Activated CD8-positive, alpha-beta memory T cell treated with anti-CD3 and anti-CD28 coated beads for 4 hours (primary cell): ENCODE measurements at places on chromosomes 5 and 9.

DNA sequence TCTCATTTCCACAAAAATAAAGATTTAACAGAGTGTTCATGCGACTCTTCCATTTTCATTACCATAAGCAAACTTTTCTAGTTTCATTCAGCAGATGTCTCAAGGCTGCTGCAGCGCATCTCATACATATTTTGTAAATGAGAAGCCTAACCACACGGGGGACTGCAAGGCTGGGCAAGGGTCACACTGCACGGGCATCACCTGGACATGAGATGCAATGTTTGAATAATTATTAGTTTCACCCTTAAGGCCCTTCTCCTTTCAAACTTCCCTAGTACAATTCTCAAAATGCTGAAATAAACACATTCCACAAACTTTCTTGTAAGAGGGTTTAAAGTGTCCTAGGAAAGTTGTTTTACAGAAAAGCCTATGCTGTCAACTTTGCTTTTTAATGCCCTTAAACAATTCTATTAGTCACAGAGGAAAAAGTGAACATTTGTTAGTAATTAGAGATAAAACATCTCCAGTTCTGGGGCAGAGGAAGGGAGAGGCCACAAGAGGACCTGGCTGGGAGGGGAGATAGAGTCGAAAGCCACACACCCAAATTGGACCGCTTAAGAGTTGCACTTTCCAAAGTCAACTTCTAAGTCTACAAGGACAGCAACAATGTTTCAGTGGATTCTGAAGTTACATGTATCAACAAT lies 1.3 kb downstream of the DENND1A start:
- DNase-seq: no peak

DNA sequence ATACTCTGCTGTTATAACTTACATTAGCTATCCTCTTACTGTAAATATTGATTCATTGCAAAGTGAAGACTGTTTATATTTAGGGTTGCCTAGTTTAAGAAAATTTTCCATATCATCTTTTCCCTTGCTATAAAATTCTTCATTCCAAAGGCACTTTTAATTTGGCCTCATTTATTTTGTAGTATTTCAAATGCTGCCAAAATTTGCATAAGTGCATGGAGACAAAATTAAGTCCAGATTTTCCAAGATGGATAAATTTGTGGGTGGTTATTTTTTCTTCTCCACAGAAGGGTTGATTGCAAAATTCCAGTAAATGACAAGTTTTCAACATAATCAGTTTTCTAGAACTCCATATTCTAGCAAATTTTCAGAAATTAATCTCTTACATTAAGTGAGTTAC lies 141.5 kb upstream of the MTAP start:
- no peak for DNase-seq

DNA sequence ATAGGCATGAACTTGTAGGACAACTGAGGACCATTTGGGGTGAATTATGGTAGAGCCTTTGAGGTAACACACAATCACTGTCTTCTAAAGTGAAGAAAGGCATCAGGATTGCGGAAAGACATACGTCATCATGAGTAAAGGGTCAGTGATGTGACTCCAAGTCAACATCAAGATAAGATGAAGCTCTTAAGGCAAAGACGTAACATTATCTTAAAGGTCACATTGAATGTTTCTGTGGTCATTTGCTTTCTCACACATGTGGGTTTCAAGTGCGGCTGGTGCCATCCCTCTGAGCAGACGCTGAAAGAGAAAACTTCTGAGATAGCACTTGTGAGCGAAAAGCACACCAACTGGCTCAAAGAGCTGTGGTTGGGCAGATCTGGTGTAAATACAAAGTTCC lies 63.3 kb upstream of the GRAMD2B start:
- DNase-seq: no peak

GRCh38 chr5:65873181-65873750 lies 53.1 kb upstream of the ERBIN start:
- no peak for DNase-seq

DNA sequence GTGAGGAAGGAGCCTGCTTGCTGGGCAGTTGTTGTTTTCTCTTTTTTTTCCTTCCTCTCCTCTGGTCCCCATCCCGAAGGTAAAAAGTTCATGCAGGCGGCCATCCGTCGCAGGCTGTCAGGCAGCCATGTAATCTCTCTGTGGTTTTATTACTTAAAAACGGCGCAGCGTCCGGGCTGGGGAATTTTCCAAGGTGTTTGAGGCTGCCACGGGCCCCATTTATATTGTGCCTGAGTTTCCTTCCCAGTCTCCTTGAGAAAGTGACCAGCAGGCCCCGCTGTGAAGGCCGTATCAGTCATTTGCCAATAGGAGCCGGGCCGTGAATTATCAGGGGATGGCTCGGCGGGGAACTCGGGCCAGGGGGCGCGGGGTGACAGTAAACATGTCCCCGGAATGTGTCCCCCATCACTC lies 289.7 kb downstream of the PBX3 start:
- DNase-seq: no peak

GRCh38 chr5:139468421-139468931 lies 2.3 kb upstream of the SMIM33 start:
- DNase-seq: no peak

DNA sequence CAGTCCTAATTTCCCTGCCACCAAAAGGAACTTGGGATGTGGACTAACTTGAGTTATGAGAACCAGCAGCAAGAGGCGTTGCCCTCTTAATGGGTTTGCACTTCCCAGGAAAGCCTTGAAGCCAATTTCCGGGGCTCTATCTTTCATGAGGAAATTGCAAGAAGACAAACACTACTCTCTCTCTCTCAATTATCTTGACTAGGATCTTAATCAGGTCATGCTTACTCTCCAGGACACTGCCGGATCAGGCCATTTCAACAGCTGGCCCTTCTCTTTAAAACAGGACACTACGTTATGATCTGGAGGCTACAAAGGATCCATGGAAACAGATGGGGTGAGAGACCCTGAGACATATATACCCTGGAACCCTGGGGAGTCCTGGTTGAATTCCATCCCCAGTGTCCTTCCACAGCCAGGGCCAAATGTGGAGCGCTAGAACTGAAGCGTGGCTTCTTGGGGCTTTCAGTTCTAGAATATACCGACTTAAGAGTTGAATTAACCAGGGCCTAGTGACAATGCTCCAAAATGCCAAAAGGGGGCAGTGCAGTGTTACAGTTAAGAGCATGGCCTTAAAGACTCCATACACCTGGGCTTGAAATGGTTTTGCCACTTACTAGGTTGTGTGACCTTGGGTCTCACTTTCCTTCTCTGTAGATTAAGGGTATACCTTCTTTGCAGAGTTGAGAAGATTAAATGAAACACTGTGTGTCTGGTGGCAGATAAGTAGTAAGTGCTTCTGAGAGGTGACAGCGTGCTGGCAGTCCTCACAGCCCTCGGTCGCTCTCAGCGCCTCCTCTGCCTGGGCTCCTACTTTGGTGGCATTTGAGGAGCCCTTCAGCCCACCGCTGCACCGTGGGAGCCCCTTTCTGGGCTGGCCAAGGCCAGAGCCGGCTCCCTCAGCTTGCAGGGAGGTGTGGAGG lies 21.1 kb downstream of the FAM219A start:
- no peak for DNase-seq

DNA sequence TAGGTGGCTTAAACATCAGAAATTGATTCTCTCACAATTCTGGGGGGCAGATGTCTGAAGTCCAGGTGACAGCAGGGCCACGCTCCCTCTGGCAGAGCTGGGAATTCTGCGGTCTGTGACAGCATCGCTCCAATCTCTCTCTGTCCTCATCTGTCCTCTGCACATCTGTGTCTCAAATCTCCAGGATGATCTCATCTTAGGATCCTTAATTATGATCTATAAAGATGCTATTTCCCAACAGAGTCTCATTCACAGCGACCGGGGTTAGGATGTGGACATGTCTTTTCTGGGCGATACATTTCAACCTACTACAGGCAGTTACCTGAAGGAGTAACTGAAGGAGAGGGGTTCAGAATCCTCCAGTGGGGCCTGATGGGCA lies 31.4 kb downstream of the ANKRD33B start:
- no peak for DNase-seq

GRCh38 chr5:149732324-149733128 lies 2.4 kb downstream of the PPARGC1B start:
- no peak for DNase-seq

DNA sequence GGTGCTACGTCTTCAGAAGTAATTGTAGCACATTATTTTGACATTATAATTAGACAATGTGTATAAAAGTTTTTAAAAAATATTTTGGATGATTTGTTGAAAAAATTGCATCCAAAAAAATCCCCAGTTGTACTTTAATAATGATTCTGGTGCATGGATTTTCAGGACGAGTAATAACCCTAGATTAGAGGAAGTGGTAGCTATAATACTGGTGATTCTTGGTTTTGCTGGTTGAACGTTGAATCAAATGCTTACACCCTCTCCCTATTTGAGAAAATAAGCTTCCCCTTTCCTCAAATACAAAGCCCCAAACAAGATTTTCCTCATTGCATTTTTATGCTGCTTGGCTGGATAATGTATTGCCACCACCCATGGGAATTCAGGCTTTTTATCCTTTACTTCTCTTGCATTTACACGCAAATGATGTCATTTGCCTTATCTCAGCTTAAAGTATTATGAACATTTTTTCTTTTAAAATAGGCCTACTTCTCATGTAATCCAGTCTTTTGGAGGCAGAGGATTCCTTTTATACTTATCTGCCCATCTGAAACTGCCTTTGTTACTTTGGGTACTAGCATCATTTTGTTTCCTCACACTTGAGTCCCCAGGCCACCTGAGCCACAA lies 86.3 kb downstream of the UBE2R2 start:
- DNase-seq: no peak

DNA sequence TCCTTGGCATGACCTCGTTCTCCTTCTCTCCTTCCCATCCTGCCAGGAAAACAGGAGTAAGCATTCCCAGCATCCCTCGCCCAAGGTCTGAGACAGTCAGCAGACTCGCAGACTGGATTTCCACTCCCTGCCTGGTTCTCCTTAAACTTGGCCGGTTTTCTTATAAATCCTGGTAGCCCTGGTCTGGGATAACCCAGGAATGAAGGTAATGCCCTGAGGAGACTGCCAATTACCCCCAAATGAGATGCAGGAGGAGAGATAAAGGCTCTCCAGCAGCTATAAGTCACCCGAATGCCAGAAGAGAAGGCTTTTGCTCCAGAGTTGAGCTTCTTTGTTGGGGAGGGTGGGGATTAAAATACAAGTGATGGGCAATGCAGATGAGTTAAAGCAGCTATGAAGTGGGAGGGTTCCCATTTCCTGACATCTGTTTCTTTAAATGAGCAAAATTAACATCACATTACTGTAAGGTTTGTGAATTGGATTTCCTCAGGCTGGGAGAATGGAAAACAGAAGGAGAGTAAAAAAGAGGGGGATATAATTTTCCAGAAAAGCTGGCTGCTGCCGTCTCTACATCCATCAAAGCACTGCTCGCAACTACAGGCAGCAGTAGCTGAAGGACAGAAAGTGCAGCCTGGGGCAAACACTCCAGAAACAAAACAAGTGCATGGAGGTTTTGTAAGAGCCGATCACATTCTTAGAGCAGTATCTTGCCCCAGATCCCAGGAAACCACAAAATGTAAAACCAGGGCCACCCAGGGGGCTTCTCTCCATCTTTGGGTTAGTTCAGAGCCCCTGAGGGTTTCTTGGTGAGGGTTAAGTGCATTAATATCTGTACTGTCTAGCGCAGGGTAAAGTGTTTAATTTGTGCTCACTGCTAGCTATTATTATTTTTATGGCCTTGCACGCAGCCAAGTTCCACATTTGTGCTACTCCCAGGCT lies 177.6 kb upstream of the PANK3 start:
- no peak for DNase-seq

- DNase-seq: no peak
These were observed 28.7 kb downstream of the ENHO start for GRCh38 chr9:34493972-34494535.

DNA sequence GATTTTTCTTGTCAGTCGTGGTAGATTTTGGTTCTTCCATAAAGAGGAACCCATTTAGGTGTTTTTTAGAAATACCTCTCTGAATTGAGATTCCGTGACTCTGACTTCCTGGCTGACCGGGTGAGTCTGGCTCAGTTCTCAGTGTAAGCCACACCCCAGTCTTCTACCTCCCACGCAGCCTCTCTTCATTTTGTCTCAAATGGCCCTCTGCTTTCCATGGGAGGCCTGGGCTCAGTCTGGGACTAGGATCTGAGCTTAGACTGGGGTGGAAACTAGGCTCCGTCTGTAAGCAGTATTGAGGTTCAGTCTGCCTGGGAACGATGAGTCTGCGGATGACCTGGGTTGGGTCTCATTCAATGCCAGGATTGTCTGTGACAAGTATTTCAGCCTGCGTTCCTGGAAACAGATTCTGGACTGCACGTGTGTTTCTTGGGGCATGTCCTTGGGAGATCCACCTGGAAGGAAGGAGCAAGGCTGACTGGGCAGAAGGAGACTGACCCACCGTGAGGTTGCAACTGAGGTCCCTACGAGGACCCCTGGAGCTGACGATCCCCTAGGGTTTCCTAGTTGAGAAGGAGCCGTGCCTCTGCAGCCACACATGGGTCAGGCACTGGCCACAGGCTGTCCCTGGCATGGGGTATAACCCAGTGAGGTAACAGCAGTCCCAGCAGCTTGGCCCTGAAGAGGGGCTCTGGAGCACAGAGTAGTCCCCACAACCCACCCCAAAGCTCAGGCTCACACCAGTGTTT lies 12.4 kb upstream of the CRB2 start:
- DNase-seq: no peak
